CD4-positive, alpha-beta T cell (primary cell): ENCODE measurements at places on chromosomes 3 and 15.

- no peak for DNase-seq
These were observed 27.8 kb upstream of the TSEN2 start for GRCh38 chr3:12456441-12456840.

DNA sequence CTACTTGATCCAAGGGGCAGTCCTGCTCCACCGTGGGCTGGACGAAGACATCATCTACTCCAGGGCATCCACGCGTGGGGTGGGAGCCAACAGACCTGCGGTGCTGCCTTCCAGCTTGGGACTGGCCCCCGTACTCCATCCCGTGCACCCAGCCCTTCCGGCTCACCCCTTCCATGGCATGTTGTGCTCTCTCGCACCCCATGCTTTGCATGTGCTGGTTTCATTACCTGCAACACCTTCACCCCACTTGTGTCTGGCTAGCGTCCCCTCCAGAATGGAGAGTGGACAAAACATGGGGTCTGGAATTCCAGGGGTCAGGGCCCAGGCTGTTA lies 30.2 kb downstream of the SEMA7A start:
- no peak for DNase-seq

GRCh38 chr15:54364961-54365360 lies 386.7 kb downstream of the UNC13C start:
- DNase-seq = no peak

GRCh38 chr3:75176937-75177336 lies 487.2 kb upstream of the FRG2C start:
- DNase-seq = no peak

- DNase-seq = no peak
These were observed 38.8 kb upstream of the TNFSF10 start for GRCh38 chr3:172561897-172562640.

- no peak for DNase-seq
These were observed 14.4 kb upstream of the ZBTB38 start for GRCh38 chr3:141353652-141354495.

DNA sequence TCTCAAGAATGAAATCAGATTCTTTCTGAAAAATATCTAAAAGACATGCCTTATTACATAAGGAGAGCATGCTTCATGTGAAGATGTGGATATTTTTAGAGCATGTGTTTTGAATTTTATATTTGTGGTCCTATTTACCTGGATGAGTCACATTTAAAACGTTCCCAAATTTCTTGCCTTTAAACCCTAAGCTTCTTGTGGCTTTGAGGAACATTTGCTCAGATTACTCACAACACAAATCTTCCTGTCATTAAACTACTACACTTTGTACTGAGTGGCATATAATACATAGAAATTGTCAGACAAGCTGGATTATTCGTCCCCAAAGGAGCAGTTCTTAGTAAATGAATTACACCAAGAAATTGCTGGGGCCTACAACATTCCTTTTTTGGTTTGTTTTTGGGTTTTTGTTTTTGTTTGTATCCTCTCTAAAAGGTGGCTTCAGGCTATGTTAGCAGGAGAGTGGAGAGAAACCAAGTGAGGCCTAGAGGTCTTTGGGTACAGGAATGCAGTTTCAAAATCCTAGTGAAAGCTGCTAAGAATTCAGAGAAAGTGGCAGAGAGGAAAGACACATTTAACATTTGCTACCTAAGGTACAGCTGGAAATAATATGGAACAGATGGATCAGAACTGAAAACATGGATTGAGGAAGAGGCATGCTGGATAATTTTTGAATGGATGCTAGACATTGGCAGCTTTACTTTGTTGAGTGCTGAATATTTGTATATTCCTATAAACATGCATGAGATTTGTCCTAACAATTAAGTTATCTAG lies 128.1 kb downstream of the RPL22L1 start:
- no peak for DNase-seq

DNA sequence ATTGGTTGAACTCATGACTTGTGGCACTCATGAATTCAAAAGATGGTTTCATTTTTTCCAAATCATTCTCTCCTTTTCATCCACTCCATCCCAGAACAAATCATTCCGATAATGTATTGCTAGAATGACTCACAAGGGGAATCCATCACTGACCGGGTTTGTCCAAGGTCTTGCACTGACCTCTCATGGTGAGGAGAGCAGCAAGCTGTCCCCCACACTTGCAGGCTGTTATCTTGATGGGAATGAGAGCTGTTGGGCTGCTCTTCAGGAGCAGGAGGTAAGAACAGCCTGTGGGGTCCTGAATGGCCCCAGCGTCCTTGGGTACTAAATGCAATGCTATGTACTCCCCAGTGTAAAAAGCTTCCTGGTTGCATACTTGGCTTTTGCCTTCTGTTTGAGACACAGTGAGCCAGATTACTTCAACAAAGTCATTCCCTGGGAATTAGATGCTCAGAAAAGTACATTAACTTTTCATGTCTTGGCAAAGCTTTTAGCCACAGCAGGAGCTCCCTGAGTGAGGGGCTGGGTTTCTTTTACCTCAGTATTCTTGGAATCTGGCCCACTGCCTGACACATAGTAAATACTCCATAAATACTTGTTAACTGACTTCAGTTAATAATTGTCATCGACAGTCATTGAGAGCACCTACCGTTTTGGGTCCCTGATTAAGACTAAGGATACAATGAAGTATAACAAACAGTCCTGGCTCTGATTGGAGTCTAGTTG lies 24.1 kb downstream of the CCNL1 start:
- no peak for DNase-seq

- no peak for DNase-seq
These were observed 46.1 kb downstream of the ABI3BP start for GRCh38 chr3:100947119-100947518.

GRCh38 chr3:69379661-69380060 lies 6.2 kb downstream of the FRMD4B start:
- no peak for DNase-seq

DNA sequence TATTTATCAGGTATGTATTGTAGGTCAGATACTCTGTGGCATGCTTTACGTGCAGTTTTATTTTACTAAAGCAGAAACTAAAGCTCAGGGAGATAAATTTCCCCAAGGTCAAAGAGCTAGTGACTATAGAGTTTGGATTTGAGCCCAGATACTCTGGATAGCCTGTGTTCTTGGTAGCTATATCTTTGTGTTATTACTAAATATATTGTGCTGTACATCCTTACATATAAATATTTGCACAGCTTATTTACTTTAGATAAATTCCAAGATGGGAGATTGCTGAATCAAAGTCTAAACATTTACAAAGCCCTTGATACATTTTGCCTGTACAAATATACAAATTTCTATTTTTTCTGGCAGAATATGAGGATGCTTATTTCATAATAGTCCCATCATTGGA lies 660.9 kb upstream of the NAALADL2 start:
- DNase-seq = no peak

- no peak for DNase-seq
These were observed 314.6 kb downstream of the GBE1 start for GRCh38 chr3:81446806-81447205.

DNA sequence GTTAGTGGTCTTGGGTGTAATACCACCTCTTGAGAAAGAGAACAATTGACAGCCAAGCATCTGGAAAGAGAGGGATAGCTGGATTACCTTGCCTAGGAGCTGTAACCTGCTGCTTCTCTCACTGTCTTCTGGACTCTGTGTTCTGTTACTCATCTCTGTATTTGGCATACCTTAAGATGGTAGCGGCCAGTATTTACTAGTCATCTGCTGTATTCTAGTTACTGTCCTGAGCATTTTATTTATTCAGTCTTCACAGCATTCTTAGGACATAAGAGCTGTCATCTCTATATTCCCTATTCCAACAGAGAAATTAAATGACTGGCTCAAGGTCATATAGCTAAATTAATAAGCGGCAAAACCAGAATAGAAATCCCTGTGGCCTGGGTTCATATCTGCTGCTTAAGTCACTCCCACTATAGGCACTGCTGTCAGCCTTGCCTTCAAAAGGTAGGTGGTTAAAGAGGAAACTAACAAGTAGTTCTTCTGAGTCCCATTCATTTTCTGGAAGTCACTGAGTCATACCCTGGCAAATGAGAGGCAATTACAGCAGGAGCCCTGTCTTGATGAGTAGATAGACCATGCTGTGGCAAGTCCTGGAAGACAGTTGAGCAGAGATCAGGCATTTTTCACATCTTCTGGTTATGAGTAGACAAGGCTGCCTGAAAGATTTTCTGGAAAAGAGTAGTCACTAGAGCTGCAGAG lies 68.2 kb downstream of the RAB7A start:
- no peak for DNase-seq

GRCh38 chr3:116425126-116425525 lies 20.2 kb downstream of the LSAMP start:
- no peak for DNase-seq

DNA sequence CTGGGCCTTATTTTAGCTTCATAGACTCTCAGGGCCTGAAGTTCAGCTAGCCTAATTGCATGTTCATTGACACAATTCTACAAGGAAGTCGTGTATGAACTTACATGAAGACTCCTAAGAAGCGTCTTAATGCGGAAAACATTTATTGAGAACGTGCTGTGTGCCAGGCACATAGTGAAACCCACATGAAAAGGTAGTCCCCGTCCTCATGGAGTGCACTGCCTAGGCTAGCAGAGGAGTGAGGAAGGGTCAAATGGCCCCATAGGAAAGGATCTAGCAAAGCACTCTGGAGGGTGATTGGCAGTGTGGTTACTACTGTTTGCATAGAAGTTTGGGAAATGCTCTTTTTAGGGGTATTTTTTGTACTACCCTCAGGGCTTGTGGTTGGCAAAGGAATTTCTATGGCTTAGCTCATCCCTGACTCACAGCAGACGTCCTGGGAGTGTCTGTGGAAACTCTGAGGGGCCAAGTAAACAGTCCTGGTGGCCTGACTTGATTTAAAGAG lies 854 bp upstream of the NPTN start:
- no peak for DNase-seq

DNA sequence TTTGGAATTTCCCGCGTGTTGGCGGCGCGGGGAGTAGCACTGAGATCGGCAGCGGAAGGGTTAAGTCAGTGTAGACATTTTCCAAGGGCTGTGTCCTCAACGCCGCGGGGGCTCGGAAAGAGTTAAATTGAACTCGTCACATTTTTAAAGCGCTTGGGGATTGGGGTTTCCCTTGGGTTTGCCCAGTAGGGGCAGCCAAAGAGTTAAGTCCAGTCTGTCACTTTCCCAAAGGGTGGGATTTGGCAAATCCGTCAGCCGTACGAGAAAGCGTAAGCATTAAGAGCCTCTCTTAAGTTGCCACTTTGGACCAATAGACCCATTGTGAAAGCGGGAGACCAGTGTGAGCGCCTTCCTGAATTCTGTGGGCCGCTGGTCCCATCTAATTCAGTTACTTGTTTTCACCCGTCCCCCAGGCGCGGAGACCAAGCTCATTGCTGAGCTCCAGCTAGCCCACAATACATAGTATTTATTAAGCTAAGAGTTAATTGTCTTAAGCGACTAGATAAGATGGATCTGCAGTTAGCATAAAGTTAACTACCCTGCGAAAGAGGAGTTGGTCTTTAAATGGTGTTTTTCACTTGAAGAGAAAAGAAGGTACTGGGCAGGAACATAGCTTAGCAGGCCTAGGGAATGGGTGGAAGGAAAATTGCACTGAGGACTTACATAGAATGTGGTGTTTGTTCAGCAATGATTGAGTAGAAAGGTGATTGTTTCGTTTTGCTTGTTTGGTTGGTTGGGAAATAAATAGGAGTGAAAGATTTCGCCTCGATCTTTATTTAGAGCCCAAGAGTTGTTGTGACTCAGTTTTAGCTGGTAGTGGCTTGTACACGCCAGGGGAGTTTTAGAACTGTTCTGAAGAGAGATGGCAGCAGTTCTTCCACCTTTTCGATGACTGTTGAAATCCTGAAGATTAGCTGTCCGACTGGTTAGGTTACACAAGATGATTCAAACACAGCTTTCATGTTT lies 932 bp downstream of the ARL8B start:
- DNase-seq = peak; percentile 75

GRCh38 chr3:157529085-157529484 lies 25.9 kb upstream of the VEPH1 start:
- DNase-seq = no peak

DNA sequence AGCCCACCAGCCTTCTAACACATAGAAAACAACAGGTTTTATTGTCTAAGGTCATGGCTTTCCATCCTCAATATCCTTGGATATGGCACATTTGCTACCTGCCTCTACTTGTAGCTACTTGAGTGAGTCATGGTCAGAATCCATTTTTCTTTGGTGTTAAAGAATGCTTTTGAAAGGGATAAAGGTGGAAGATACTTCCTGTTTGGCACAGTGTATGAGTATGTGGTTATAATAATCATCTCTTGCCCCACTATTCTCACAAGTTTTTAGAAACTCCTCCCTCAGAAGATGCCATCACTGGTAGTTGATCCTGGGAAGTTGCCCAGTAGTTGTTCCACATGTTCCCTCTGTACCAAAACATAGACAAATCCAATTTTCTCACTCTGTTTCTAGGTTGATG lies 508.6 kb upstream of the IL12A start:
- DNase-seq = no peak

GRCh38 chr15:56996093-56996492 lies 77.6 kb downstream of the TCF12 start:
- DNase-seq = no peak
